ENCODE measurements at places on chromosomes 6 and 20.
A peak's percentile ranks its signal among the peaks of the same experiment; 100 is the strongest.

GRCh38 chr6:73435236-73435635 lies 16.9 kb downstream of the CGAS start:
- no peak for DNase-seq

DNA sequence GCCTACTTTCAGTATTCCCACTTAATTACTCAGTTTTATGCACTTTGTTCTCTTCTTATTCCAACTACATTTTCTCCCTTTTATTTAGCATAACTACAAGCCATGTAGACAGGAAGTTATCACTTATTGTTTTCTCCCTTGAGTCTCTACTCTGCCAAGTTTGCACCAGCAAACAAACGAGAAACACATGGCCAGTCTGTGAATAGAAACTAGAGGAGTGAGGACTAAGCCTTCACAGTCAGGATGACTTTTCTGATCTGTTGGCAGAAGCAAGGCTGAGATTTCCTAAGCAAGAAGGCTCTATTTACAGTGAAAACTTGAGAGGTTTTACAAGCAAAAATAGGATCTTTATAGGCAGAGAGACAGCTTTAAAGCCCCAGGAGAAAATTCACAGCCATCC lies 69.8 kb upstream of the TINAG start:
- no peak for DNase-seq

DNA sequence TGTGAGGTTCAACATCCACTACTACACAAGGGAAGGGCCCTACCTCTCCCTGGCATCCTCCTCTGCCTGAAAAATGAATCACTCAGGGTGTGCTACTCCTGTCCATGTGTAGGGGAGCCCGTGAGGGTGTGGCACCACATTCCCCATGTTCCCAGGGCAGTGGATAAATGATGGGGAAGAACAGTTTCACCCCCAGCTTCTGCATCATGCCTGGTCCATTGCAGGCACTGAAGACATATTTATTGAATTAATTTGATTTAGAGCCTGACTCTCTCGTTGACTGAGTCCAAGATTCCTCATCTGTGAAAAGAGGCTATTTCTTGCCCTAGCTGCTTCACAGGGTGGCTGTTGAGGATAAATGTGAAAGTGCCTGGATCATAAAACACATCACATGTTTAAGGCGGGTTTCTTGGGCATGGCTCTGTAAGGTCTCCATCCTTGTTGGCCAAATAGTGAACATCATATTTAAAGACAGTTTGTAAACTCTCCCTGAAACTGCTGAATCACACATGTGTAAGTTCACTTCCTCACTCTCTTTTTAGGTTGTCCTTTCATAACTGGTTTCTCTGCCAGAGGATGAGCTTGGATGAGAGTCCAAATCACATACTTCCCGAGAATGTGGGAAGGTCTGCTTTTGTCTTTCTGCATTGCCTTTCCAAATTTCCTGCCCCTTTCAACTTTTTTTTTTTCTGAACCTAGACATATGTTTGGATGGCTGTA lies 79.7 kb upstream of the FYN start:
- DNase-seq: no peak

DNA sequence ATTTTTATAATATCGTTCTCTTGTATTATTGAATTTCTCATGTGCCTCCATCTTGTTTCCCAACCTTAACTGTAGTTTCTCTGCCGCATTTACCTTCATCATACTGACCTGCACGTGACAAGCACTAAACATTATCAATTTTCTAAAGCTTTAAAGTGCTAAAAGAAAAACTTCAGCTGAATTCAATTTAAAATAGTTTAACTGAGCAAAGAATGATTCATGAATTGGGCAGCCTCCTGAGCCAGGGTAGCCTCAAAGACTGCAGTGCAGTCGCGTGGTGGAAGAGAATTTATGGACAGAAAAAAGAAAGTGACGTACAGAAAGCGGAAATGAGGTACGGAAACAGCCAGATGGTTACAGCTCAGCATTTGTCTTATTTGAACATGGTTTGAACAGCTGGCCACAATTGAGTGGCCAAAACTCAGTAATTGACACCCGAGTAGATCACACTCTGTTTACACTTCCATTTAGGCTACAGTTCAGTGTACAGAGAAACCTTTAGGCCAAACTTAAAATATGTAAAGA lies 4.2 kb upstream of the ZDHHC14 start:
- DNase-seq: peak; percentile 76

DNA sequence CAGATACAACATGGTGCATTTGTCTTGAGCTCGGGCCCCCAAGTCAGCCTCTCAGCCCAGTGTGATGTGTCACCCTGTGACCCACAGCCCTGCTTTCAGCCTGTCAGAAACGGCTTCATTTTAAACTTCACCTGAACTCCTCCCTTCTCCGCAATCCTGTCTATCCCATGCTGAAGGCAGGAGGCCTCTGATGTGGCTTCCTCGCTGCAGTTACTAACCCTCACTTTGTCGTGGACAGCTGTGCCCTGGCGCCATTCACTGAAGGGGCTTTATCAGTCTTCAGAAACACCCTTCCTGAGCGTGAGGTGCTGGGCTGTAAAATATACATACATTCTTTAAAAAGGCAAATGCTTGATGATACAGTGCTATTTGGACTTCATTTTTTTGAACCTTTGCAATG lies 7.9 kb upstream of the ENTPD6 start:
- no peak for DNase-seq

DNA sequence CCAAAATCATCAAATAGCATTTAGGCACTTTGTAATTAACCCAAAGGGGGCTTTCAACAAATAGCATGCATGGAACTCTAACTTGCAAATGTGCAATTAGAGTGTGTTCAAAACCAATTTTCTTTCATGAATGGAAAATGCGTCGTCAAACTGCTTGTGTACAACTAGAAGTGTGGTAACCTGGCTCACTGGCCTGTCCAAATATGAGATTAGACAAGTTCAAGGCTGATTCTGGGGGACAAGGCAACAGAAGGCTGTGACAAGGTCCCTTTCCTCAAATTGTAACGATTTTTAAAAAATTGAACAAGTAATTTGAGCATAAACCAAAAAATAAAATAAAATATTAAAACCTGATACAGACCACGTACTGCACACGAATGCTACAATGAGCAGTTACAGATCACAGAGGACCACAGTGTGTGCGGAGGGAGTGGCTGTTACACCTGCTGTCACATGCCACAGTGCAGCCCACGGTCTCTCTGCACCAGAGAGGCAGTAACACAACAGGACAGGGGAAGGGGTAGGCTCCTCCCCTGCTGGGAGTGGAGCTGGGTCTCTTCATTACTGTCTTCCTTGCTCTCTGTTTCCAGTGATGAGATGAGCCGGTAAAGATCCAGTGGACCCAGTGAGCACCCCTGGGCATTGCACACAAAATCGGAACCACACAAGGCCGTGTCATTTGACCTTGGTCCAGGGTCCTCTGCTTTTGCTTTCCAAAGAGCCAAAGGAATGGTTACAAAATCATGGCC lies 252.2 kb upstream of the PDE10A start:
- DNase-seq: no peak

- peak; percentile 51 for DNase-seq
These were observed 903.1 kb downstream of the PHF3 start for GRCh38 chr6:64538722-64539121.

- DNase-seq: no peak
These were observed 68.9 kb upstream of the SCGN start for GRCh38 chr6:25583099-25583498.

- DNase-seq: no peak
These were observed 19.9 kb downstream of the TREM1 start for GRCh38 chr6:41266541-41266940.

DNA sequence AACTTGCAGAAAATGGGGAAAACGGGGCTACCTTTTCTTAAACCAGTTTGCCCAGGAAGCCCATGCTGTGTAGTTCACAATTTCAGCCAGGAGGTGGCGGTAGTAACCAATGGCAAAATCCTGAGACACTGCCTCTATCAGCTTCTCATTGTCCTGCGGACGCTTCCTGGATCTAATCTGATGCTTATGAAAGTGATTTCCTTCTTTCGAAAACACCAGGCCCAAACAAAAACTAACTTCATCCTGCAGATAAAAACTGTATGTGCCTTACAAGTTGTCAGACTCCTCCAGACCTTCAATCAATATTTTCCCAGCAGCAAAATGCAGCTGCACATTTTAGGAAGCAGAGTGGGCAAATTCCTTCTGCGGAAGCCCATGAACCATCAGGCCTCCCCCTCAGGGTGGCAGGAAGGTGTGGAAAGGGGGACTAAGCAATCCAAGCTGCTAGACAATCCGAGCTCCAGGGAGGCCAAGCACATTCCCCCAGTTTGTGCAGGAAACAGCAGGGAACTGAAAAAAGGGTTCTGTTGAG lies 88.5 kb downstream of the LY86 start:
- DNase-seq: peak; percentile 50

DNA sequence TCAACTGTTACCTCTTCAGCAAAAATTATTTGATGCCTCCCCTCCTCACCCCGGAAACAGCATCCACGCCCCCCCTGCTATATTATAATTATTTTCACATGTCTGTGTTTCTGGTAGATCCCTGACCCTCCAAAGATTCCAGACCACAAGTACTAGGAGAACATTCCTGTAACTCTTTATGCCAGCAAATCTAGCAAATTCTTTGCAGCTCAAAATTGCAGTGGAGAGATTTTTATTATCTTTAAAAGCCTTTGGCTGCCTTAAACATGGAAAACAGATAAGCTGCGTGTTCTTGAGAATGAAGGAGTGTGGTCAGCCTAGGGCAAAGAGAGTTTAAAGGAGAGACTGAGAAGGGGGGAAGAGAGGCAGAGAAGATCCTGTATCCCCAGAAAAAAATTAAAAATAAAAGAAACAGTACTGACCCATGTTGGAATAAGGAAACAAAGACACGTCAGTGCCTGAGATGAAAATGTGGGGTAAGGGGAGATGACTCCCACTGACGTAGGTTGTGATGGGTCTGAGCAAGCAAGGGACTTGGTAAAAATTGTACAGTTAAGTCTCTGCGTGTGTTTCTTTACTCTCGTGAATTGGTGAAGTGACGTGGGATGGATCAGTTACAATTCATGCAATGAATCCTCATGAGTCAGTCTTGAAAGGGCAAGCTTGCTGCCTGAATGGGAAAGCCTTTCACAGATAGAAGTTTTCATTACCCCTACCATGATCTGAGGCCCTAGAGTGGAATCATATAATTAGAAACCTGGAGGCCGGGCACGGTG lies 8.3 kb downstream of the ID4 start:
- DNase-seq: no peak

GRCh38 chr6:6545616-6546317 lies 42.8 kb upstream of the LY86 start:
- DNase-seq: no peak

DNA sequence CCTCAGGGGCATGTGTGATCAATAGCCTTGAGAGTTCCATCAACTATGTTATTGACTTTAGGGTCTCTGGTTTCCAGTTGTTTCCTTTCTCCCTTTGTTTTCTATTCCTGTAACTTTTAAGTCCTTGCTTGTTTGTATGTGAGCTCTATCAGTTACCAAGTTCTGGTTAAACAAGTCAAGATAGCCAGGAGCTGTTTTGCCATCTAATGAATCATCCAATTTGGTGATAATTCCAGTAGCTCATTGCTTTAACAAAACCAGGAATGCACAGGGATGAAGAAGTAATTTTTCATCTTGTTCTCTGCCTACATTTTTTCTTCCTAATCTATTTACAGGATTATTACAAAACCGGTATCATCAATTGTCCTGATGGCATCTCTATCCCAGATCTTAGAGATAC lies 36.5 kb downstream of the KCTD20 start:
- no peak for DNase-seq

DNA sequence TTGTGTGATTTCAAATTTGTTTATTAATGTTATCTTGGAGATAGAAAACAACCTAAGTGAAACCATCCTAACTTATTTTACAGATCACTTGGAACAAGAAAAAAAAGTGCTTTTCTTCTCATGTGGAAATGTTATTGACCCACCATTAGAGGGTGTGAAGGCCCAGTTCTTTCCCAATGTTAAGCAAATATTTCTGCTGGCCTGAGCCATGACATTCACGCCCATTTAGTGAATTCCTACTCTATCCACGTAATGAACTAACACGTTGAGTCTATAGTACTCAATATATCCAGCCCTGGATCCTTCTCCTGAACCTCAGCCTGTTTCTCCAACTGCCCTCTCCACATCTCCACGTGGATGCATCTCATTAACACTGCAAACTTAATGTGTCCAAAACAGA lies 180.6 kb upstream of the ZFP64 start:
- DNase-seq: no peak

DNA sequence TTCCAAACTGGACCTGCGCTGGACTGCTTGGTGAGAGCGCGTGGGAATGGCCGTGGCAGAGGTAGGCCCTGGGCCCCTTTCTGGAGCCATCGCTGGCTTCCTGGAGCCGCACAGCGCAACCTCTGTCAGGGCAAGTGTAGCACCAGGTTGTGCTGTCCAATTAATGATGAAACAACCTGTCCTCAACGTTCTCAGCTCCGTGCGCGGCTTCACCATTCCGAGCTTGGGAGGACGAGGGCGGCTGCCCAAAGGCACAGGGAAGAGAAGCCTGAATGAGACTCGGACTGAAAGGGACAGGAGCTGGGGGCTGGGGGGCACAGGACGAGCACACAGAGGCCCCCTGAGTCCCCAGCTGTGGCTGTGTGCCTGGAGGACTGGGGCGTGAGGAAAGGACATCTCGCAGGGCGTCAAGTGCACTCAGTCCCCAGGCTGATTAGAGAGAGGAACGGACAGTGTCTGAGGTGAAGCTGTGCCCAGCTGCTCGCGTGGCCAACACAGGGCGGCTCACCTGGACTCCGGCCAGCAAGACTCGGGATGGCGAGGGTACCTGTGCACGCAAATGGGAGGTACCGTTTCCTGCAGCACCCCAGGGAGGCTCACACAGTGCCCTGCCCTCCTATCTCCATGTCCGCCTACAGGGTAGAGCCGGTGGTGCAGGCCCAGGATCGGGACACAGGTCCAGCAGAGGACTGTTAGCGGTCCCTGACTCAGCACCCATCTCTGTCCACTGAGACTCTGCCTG lies 403.3 kb downstream of the TAF4 start:
- no peak for DNase-seq

- peak; percentile 54 for DNase-seq
These were observed 22.6 kb upstream of the RIN2 start for GRCh38 chr20:19735446-19735845.

- DNase-seq: no peak
These were observed 368.3 kb upstream of the SASH1 start for GRCh38 chr6:147974376-147974775.

GRCh38 chr6:26342106-26343004 lies 22.6 kb upstream of the BTN3A2 start:
- DNase-seq: no peak
